ENCODE measurements at places on chromosomes 7 and 10. TPM values are rescaled to one million over a fixed set of nuclear protein-coding genes. Genes with fewer than 3 reads are reported as not detected.

DNA sequence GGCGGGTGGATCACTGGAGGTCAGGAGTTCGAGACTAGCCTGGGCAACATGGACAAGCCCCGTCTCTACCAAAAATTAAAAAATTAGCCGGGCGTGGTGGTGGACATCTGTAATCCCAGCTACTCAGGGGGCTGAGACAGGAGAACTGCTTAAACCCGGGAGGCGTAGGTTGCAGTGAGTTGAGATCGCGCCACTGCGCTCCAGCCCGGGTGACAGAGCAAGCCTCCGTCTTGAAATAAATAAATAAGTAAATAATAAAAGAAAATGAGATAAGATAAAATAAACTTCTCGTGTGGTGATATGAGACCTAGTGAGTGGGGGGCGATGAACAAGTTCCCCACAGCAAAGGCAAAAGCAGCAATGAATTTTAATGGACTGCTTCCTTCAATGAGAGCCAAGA lies 33.6 kb upstream of the LMTK2 start:
- DNase-seq: no peak

Gene ADRB1
- 1.4 TPM for total RNA-seq

Gene RPEL1
- total RNA-seq: not detected

DNA sequence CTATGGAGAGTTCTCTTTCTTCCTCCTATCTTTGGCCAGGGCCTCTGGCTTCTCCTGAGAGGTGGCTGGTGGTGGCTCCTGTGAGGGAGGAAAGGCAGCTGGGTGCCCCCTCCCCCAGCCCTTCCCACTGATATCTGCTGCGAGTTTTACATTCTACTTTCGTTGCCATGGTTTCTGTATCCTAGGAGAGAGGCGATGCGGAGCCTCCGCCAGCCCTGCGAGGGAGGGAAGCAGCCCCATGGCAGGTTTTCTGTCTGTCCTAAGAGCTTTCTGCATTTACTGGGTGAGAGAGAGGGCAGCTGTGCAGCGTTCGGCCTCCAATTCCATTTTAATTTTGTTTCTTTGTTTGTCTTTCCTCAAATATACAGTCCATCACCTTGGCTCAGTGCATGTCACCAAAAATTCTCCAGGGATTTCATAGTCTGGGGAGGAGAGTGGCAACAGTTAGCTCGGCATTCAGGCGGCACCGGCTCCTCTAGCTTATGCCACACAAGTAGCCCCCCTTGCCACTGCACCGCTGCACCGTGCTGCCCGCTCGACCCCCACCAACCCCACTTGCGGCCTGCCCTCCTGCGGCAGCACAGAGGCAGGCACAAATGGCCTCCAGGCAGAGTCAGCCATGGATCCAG lies 20.4 kb downstream of the DNAJB12 start:
- no peak for DNase-seq

Gene MYO1G
- 6.0 TPM for total RNA-seq

Gene HOXA9
- total RNA-seq: 7.4 TPM

Gene ASB10
- not detected for total RNA-seq

Gene OR2A1
- not detected for total RNA-seq

GRCh38 chr10:62079885-62080559 lies 178.5 kb downstream of the ARID5B start:
- DNase-seq: no peak

All from ureter (tissue), 1 donor.